ENCODE measurements at places on chromosomes 12 and 14.

DNA sequence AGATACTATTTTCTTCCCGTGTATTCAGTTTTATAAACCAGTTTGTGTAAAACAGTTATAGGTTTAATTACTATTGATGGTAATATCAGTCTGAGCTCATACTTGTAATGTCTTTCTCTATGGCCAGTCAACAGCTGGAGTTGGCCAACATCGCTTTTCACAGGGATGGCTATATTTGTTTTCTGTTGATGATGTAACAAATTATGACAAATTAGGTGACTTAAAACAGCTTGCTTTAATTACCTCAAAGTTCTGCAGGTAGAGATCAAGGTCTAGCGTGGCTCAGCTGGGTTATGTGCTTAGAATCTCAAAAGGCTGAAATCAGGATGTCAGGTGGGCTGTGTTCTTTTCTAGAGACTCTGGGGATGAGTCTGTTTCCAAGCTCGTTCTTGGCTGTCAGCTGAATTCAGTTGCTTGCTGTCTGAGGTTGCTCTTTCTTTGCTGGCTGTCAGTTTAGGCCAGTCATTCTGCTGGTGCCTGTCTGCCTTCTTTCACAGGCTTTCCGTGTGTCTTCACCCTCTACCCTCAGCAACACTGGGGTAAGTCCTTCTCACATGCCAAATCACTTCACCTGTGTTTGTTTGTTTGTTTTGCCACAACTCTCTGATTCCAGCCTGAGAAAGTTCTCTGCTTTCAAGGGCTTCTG, 370.2 kb upstream of the E2F7 start:
- no peak for DNase-seq

GRCh38 chr14:98018628-98019027, 1221.4 kb downstream of the VRK1 start:
- DNase-seq = no peak

DNA sequence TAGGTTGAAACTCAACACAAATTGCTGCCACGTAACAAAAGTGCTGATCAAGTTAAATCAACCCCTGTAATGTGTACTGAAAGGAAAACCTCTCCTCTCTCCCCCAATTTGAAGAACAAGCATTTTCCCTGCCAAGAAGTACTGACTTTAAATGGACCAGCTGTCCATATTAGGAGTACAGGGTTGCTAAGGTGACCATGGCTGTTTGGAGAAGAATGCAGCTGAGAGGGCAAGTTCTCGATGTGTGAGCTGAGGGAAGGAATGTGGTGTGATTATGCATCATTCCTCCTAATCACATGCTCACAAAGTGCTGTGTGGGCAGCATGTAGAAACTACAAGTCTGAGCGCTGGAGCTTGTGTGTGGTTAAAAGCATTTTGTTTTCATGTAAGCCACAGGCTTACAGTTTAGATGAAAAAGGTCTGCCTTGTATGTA, 50.9 kb upstream of the CCT2 start:
- peak; percentile 58 for DNase-seq

- no peak for DNase-seq
Observed at GRCh38 chr14:33964599-33965317, 13.9 kb upstream of the EGLN3 start.

GRCh38 chr12:1805441-1806081, 14.8 kb upstream of the LRTM2 start:
- DNase-seq = no peak

DNA sequence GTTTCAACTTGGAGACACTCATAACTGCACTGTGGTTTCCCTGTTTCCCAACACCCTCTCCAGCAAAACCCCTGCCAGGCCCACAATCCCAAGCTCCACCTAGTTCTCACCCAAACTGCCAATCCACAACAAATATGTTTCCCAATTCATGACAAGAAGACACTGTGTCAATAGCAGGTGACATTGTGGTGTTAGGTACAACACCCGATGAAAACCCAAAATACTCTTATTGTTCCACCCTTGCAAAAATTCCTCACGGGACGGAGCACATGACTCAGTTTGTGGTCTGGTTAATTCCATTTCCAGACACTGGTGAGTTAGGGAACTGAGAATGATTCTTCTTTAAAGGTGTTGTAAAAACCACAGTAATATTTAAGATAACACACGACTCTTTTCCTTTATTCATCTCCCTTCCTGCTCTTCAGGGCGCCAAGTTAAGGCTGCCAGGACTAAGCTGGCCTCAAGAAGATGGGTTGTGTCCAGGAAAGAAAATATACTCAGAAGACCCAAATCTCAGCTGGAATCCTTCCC, 735.5 kb downstream of the MED13L start:
- no peak for DNase-seq

GRCh38 chr12:110245369-110245772, 35.7 kb upstream of the ATP2A2 start:
- no peak for DNase-seq

- no peak for DNase-seq
Observed at GRCh38 chr12:14605401-14605989, 37.8 kb upstream of the PLBD1 start.

GRCh38 chr12:78040111-78040510, 209.4 kb downstream of the NAV3 start:
- no peak for DNase-seq

DNA sequence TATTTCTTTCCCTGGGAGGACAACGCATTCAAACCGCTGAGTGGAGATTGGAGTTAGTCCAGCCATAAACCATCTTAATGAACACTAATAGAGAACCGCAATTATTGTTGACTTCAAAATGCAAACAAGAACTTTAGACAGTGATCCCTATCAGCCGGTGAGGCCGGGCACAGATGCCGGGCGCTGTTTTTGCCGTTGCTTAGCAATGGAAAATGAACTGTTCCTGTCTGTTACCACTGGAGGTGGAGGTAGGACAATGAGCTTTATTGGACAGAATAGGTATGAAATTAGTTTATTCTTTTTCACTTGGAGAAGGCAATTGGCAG, 216.8 kb downstream of the TTC8 start:
- no peak for DNase-seq

DNA sequence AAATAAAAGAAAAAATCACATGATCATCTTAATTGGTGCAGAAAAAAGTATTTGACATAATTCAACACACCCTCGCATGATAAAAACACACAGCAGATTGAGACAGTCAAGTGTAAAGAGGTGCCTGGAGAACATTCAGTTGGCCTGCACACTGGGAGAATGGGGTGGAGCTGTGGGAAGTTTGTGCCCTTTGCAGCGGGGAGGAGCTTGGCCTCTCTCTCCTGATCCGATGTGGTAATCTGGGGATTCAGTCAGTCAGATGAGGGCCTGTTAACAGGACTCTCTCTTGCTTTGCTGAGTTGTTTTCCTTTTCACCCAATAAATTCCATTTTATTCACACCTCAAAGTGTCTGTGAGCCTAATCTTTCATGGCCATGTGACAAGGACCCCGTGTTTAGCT, 5.9 kb downstream of the SERPINA6 start:
- no peak for DNase-seq

- DNase-seq = no peak
Observed at GRCh38 chr12:6226679-6227051, 26.5 kb downstream of the CD9 start.

DNA sequence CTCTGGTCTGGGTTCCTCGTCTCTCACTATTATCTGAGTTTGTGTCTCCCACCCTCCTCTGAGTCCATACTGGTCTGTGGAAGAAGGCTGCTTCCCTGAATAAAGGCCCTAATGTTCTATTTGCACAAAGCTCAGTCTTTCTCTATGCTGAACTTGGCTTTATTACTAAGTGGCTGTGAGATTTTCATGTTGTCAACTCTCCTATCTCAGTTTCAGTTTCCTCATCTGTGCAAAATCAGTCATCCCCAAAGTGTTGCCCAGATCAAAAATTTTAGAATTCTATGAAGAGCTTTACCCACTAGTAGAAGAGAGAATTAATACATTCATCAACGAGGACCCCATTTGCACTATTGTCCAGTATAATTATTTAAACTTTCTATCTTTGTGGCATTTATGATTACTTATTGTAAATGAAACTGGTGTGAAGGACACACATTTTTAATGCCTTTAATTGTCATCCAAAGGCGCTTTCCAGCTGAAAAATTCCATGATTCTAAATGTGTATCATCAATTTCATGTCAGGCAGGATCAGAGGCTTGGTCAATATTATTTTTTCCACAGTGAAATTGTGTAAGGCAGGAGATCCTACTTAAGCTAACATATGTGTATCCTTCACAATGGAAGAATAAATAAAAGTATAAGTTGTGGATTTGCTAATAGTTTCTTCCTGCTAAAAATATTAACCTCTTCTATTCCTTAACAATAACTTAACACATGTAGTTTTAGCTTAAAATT, 79.1 kb upstream of the EEA1 start:
- no peak for DNase-seq

DNA sequence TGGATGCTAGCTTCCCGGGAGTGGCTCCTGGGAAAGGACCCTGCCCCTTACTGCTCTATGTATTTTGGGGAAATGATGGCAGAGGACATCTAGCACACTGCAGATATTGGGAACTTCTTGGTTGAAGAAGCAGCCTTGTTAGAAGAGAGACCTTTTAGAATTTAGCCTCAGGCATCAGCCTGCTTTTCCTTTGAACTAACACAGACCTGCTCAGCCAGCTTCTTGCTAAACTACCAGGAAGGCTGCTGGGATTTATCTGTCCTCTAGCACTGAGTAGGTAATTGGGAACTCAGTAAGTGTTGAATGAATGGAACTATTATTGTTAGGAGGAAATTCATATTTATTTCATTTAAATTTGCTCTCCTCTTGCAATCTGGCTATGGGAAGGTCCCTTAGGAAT, 77.3 kb downstream of the DRAM1 start:
- DNase-seq = no peak

DNA sequence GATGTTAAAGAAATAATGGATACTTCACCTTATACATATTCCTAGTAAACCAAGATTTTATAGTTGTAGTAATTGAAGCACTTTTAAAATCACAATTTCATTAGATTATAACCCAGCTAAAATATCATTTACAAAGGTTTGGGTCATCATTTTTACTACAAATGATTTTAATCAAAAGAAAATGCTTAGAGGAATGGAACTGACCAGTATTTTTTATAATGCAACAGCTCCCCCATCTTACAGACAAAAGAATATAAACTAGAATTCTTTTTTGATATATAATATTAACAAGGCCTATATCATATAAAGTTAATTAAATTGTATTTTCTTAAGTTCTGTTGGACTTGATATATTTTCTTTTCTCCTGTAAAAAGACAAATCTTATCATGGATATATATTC, 20.4 kb upstream of the LRFN5 start:
- DNase-seq = no peak

GRCh38 chr14:101223561-101224162, 320.1 kb upstream of the RTL1 start:
- no peak for DNase-seq

- DNase-seq = no peak
Observed at GRCh38 chr14:89342049-89342448, 75.0 kb downstream of the FOXN3 start.

DNA sequence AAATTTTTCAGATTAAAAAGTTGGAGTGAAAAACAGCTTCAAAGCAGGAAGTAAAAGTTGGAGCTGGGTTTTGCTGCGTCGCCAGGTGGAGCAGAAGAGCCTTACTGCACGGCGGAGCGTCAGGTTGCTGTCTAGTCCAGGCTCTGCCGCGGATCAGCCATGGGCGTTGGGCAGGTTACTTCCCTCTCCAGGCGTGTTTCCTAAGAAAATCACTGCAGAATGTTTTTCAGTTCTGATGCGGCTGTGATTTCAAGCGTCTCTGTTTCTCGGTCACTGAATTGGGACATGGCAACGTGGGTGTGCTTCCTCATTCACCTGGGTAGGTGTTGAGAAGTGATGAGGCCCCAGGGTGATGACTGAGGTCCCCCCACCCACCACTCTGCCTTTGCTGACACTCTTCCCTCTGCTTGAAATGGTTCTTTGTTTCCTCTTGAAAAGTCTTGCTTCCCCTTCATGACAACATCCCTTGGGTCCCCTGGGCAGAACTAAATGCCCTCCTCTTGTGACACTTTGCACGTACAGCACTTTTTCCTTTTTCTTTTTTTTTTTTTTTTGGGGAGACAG, 7.6 kb downstream of the EVL start:
- DNase-seq = no peak
